ENCODE measurements at places on chromosomes 11 and 22. TPM values are rescaled to one million over a fixed set of nuclear protein-coding genes. Genes with fewer than 3 reads are reported as not detected.

GRCh38 chr11:8202516-8203413 is 33.9 kb upstream of the RIC3 start:
- DNase-seq = no peak

DNA sequence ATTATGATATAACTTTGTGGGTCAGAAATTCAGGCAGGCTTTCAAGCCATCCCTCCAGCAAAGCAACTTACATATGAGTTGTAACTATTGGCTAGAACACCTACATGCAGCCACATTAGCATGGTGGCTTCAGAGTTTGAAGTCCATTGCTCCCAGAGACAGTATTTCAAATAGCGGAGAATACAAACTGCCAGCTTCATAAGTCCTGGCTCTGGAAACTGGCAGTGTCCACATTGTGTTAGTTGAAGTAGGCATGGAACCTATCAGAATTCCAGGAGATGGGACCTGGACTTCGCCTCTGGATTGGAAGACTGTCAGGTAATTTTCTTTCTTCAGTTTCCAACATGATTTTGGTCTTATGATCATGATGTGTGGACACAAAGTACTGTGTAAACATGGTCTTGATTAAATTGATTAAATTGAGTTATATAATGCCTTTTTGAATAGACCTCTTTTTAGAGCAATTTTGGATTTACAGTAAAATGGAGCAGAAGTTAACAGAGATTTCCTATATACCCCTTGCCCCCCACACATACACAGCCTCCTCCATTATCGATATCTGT is 209.9 kb upstream of the NAV2 start:
- DNase-seq = no peak

DNA sequence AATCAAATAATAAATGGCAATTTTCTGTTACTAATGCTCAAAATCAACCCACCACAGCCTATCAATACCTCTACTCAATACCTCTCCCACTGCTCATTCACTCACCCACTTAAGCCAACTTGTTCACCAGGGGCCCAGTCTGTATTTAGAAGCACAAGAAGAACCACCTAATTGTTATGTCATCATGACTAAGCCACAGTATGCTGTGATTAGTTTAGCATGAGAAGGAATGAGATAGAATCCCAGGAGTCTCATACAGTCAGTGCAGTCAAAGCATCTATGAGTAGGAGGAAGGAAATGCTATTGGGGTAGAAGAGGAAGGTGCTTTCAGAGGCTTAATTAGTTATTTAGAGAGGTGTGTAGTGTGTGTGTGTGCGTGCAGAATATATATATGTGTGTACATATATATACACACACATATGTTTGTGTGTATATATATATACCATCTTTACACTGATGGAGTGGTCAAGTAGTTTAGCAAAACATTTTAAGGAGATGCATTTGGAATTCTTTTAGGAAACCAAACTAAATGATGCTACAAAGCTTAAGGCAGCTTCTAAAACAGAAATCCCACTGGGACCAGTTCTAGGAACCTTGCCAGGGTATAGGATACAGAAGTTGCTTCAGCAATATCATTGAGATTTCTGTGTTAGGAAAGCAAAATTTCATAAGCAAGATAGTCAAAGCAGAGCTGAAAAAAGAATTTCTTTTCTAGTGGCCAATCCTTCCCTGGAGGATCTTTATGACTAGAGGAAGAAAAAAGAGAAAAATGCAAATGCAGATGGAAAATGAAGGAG is 27.5 kb downstream of the KCNA4 start:
- DNase-seq = peak; percentile 19

DNA sequence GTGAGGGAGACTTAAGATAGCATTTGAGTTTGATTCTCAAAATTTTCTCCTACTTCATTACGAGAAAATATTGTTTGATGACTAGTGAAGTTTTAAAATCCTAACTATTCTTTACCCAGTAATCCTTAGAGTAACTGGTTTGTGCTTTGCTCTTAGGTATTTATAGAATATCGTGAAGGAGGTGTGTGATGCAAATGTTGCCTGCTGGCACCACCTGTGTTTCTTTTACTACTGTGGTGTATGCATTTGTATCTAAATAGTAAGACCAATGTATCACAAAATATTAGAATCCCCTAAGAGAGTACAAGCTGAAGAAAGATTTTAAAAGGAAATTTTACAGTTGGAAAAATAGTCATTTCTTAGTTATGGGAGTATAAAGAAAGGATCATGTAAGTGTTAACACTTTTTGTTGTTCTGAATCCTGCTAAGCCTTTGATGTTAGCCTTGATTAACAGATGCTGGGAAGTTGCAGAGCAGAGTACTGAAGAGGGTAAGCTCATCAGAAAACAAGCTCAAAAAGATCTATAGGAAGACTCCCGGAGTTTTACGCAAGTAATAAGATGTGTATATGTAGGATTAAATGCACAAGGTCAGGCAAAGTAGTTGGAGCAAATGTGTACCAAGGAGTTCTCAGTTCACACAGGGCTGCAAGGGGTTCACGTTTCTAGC is 102.2 kb upstream of the SLC6A5 start:
- DNase-seq = no peak

DNA sequence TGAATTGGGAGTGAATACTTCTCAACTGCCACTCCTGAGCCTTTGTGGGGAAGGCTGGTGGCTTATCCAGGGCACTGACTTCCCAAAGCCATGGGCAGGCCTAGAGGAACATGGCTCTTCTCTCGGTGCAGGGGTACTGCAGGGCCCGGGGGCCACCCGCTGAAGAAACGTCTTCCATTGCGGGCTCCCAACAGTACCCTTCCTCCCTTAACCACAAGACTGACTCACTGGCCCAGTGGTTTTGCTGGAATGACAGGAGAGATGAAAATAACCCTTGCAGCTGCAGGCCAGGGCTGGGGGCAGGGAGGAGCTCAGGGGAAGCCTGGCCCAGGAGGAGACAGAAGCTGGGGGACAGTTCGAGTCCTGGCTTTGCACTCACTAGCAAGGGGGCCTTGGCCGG is 13.5 kb downstream of the TXN2 start:
- no peak for DNase-seq

DNA sequence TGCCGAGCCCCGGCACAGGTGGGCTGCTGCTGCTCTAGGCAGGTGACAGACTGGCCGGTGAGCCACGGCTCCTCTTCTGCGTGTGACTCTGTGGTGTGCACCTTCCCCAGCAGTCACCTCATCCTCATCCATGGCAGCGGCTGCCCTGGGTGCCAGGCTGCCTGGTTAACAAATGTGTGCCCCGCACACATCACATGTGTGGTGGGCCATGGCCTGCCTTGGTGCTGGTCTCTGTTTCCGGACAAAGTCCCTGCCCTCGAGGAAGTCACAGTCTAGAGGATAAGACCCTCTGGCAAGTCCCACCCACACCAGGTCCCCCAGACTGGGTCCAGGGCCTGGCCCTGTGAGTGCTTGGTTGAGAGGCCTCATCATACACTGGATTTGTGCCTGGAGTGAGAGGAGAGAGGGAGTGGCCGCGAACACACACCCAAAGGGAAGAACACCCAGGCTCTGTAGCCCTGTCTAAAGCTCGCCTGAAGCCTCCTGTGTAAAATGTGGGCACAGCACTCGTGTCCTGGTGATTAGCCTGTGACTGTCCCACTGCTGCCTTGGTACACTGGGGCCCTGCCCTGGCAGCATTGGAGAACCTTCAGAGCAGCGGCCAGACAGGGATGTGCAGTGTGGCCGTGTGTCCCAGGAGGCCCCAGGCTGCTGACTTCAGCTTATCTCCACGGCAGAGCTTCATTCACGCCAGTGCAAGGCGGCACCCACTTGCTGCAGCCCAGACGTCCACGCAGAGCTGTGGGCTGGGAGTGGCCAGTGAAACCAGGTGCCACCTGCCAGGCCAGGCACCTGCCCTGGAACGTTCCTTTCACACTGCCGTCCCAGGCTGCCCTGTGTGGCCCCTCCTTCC is 269.9 kb downstream of the TBC1D22A start:
- DNase-seq = no peak

- no peak for DNase-seq
These were observed 56.1 kb downstream of the HSD17B12 start for GRCh38 chr11:43736502-43737200.

GRCh38 chr22:32395107-32395506 is 16.9 kb downstream of the RTCB start:
- no peak for DNase-seq

DNA sequence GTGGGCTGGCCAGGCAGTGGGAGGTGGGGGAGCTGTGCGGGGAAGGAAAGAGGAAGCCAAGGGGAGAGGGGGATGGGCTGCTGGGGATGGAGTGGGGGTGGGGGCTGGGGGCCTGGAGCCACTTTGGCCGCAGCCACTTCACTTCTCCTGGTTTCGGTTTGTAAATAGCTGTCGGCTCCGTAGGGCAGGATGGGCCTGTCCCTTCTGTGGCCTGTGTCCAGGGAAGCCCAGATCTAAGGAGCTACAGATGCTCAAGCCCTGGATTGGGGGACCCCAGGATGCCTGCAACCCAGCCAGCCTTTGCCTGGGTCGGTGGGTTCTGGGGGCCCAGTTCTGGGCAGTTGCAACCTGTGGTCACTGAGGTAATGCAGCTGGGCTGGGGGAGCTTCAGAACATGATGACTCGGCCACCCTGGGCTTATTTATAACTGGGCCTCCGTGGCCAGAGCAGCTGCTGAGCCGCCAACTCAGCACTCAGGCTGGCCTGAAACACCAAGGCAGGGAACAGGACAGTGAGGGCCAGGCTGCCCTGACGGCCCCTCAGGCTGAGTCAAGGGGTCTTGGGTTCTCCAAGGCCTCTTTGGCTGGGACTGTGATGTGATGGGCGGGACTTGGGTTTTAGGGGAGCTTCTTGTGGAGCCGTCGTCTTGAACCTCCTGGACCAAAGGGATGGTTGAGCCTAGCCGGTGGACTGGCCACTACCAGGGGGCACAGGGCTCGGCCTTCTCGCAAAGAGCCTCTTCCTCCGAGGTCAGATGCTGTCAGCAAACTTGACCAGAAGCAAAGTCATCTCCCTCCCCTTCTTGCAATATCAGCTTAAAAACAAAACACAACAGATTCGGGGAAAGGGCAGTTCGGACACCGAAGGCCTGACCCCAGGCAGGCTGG is 15.0 kb upstream of the SLC39A13 start:
- DNase-seq = no peak

GRCh38 chr22:24951942-24952836 is at the start of gene KIAA1671:
KIAA1671 (plus strand) TSS chr22:24952716; CDS start chr22:25028000, 75,284 bp downstream.
- peak; percentile 33 for DNase-seq

- no peak for DNase-seq
These were observed 13.5 kb upstream of the VWA5A start for GRCh38 chr11:124101737-124102136.

DNA sequence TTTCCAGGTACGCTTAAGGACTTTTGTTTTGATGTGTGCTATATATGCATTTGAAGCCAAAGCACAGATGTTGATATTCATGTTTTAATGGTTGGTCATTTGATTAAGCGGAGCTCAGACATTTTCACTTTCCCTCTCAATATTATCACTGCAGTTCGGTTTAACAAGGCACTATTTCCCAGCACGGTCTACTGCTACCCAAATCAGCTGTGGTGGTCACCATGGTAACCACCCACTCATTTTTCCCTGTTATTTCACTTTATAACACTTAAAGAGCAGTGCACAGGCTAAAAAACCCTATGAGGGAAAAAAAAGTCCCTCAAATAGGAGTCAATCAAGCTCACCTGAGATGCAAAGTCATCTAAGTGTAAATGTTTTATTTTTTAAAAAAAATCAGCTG is 439.6 kb upstream of the CCDC90B start:
- peak; percentile 1 for DNase-seq

DNA sequence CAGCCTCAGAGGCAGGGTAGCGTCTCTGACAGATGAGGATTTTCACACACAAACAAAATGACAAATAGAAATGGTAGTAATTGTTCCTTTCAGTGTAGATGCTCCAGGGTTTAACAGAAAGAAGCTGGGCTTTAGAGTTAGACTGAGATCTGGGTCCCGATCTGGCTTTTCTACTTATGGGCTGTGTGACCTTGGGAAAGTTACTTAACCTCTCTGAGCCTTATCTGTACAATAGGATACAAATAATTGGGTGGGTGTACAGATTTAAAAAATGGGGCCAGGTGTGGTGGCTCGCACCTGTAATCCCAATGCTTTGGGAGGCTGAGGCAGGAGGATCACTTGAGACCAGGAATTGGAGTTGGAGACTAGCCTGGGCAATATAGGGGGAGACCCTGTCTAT is 204.9 kb downstream of the CEP164 start:
- DNase-seq = no peak

- no peak for DNase-seq
These were observed 16.6 kb upstream of the ARHGAP20 start for GRCh38 chr11:110728883-110729282.

DNA sequence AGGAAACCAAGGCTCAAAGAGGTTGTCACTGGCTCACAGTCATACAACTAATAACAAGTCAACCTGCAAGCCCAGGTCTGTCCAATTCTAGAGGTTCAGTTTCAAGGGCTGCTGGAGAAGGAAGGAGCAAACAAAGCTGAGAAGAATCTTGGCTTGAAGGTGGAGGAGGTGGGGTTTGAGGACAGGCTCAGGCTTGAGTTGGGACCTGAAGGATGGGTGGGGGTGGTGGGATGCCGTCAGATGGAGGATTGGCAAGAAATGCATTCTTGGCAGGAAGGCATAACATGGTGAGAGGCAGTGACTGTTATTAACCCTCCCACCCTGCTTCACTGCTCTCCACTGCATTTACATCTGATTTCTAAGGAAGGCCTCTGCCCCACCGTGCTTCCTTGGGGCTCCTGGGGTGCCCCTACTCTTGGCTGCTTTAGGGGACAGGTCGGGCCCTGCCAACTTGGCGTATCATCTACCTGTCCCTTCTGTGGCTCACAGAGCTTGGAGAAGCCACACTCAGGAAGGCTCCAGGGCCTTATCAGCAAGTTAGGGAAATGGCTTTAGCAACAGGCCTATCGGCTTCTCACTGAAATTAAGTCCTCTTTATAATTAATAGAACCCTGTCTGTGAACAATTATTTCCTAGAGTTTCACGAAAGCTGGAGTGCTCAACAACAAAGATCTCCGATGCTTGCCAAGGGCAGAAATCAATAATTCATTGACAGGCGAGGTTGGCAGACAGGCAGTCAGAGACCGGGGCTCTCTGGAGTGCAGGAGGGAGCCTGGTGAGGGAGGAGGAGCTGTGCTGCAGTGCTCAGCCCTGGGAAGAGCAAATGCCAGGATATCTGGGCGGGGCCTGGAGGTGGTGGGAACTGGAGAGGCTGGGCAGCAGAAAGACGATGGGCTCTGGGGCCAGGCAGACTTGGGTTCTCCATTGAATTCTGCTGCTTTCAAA is 84.9 kb upstream of the NARS2 start:
- DNase-seq = no peak

DNA sequence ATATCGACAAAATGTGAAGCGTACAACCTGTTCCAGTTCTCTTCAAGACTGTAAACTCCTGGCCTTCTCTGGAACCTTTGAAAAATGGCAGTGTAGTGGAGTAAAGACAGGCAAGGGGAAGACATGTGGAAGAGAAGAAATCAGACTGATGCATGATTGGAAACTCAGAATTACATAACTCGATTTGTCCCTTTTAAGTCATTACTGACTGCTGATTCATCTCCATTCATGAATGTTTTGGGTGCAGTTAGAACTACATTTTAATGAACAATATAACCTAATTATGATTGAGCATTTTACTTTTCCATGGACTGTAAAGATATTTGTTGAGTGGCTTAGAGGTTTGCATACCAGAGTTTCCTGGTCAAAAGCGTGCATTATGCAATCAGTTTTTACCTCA is 32.9 kb downstream of the FAT3 start:
- DNase-seq = no peak

RBMXL2 gene
- total RNA-seq = not detected

GAL3ST3 gene
- not detected for total RNA-seq

PKDREJ gene
- 0.10 TPM for total RNA-seq

LMNTD2 gene
- 0.69 TPM for total RNA-seq

PTS gene
- total RNA-seq = 28.9 TPM

RELT gene
- 4.3 TPM for total RNA-seq

CABP4 gene
- total RNA-seq = 0.49 TPM

ENDOD1 gene
- 39.7 TPM for total RNA-seq

TEX12 gene
- total RNA-seq = 0.20 TPM

MOGAT2 gene
- total RNA-seq = 9.6 TPM

APOBEC3H gene
- not detected for total RNA-seq

DUSP8 gene
- 1.8 TPM for total RNA-seq
